ENCODE measurements at places on chromosomes 5 and 9.

DNA sequence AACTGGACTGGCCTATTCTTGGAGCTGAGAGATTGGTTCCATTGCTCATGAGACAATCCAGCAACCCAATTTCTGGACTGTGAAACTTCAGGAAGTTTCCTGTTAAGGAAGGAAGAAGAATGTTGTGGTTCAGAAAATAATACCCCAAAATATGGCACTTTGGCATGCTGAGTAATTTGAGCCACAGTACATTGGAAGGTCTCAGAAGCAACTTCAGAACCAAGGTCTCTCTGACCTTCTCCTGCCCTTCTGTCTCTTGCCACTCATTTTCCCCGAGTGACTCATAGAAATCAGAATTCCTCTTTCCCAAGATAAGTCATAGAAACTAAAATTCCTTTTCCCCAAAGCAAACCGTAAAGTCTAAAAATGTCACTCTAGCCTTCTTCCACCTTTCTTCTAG is 1366.1 kb downstream of the PTPRD start:
- no peak for DNase-seq

GRCh38 chr5:58116346-58116745 is 343.5 kb downstream of the PLK2 start:
- DNase-seq: no peak

- peak; percentile 80 for DNase-seq
These were observed 123.5 kb downstream of the SLC24A2 start for GRCh38 chr9:19665146-19665863.

DNA sequence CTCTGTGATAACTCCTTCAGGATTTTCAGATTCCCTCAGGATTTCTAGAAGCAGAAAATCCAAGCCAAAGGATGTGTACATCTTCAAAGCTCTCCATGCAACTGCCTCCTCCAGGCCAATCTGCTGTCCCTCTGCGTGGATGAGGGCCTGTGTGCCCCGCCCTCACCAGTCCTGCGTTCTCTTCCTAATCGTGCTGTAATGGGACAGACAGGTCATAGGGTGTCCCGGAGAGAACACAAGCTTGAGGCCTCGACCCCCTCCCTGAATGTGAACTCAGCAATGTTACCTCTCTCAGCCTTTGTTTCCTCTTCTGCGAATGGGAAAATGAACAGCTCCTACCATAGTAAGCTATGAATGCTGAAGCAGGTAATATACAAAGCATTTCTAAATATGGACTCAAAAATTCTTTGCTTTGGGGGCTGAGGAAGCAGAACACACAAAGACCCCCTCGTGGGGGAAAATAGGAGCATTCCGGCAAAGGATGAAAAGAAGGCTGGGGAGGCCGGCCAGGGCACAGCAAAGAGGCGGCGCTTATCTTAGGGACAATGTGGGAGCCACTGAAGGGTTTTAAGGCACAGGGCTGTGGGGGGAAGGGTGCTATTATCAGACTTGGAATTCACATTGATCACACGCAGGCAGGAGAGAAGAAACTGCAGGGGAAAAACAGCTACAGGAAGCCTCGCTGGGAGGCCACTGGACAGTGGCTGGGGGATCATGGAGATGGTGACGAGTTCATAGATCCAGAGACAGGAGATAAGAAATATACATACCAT is 57.2 kb upstream of the FBXW11 start:
- DNase-seq: no peak

GRCh38 chr9:127854184-127854806 is at the start of gene ENG:
Gene ENG, minus strand, starts transcription at chr9:127854658. Its CDS starts 303 bp downstream, at chr9:127854355.
- peak; percentile 28 for DNase-seq

GRCh38 chr9:123201083-123201482 is 67.3 kb downstream of the STRBP start:
- DNase-seq: no peak
